OCI-M1 (cell line): ENCODE measurements at places on chromosomes 16 and 17.

GRCh38 chr17:74431568-74432423, at the start of gene GPRC5C:
Gene GPRC5C (plus strand): TSS chr17:74432088. CDS start chr17:74439777, 7,689 bp downstream.
- no peak for DNase-seq

- DNase-seq, result no peak
Measured at GRCh38 chr17:60993497-60993896, 315.8 kb downstream of the BCAS3 start.

DNA sequence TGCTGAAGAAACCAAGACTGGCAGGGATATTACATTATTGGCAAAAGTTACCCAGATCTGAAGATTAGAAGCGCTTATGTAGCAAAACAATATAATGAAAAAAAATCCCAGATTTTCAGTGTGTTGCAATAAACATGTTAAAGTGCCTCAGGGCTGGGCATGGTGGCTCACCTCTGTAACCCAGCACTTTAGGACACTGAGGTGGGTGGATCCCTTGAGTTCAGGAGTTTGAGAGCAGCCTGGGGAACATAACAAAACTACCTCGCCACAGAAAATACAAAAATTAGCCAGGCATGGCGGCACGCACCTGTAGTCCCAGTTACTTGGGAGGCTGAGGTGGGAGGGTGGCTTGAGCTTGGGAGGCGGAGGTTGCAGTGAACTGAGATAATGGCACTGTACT, 6.8 kb downstream of the ZNF207 start:
- DNase-seq, result no peak

DNA sequence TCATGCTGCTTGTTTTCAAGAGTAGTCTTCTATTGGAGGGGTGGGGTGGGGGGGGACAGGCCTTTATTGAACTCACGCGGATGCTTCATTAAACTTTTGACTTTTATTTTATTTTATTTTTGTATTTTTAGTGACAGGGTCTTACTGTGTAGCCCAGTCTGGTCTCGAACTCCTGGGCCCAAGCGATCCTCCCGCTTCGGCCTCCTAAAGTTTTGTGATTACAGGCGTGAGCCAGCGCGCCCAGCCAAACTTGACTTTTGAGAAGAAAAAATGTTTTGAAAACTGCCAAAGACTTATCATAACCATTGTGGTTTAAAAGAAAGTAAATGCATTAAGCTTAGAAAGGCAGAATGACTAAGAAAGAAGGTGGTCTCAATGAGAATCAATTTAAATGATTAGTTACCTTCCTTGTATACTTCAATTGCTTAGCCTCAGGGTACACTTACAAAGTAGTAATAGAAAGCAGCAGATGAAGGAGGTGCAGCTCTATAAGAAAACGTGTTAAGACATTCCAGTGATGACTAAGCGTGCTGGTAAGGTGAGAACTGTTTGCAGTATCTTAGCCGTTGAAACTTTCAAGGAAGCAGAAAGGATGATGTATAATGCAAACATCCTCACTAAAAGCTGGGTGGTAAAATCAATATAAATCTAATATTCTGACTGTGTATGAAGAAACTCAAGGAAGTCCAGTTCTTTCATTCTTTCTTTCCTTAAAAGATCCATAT, 1.2 kb downstream of the AP2B1 start:
- DNase-seq, result peak; percentile 58

GRCh38 chr16:87077750-87078127, 239.5 kb downstream of the C16orf95 start:
- no peak for DNase-seq

DNA sequence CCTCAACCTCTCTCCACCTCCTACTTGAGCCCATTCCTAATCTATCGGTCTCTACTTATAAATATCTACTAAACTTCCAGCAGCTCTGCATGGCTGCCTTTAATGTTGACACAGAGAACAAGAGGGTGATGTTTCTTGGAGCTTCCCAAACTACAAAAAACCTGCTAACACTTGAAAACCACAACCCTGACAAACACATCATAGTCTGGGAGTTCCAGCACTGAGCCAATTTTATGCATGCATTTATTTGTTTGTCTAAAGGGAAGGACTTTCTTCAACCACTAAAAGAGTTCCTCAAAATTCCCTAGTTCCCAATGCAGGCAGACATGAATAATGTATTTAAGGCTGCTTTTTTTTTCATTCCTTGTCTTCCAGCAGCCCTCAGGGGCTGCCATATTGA, 331.8 kb upstream of the XYLT1 start:
- DNase-seq, result no peak

DNA sequence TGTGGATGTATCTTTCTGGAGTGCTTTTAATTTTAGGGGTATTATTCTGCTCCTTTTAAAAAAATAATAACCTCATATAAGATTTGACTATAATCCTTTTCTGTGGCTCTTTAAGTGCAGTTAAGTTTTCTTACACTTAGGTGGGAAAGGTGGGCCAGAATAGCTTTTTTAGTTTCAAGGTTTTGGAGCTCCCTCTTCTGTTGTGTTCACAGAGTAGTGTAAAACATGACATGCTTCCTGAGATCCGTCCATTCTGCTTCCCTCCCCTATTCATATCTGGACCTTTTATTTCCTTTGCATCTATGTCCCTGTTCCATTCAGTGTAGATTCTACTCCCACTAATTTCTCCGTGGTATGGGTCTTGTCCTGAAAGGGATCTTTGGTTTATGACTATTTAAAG, 12.8 kb downstream of the LRRC36 start:
- peak; percentile 27 for DNase-seq

- DNase-seq, result no peak
Measured at GRCh38 chr17:47246120-47246519, 7.5 kb upstream of the ITGB3 start.

DNA sequence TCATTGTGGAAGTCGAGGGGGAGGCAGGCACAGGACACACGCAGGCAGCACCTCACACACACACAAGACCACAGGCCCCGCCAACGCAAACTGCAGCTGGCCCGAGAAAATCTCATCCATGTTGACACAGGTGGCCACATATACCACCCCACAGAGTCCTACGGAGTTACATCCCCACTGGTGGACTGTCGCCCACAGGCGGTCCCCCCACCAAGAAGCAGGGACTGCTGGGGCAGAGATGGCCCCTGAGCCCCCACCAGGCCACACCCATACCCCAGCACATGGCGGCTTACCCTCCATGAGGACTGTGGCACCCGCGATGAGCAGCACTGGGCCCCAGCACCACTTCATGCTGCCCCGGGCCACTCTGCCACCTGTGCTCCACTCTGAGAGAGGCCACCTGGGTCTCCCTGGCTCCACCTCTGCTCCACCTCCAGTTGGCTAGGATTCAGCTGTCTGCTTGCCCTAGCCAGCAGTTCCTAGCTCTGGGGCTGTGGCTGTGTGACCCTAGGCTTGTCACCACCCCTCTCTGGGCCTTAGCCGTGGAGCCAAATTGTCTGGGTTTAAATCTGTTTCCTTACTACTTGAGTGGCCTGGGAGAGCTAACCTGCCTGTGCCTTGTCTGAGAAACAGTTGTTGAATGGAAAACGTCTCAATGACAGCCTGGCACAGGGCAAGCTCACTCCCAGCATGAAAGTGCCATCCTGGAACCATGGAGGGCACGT, at the start of gene PRSS53:
Gene PRSS53, minus strand, starts transcription at position 485 of the 725 bp plus-strand sequence. Its CDS starts 134 bp downstream, at position 351.
- DNase-seq, result no peak

DNA sequence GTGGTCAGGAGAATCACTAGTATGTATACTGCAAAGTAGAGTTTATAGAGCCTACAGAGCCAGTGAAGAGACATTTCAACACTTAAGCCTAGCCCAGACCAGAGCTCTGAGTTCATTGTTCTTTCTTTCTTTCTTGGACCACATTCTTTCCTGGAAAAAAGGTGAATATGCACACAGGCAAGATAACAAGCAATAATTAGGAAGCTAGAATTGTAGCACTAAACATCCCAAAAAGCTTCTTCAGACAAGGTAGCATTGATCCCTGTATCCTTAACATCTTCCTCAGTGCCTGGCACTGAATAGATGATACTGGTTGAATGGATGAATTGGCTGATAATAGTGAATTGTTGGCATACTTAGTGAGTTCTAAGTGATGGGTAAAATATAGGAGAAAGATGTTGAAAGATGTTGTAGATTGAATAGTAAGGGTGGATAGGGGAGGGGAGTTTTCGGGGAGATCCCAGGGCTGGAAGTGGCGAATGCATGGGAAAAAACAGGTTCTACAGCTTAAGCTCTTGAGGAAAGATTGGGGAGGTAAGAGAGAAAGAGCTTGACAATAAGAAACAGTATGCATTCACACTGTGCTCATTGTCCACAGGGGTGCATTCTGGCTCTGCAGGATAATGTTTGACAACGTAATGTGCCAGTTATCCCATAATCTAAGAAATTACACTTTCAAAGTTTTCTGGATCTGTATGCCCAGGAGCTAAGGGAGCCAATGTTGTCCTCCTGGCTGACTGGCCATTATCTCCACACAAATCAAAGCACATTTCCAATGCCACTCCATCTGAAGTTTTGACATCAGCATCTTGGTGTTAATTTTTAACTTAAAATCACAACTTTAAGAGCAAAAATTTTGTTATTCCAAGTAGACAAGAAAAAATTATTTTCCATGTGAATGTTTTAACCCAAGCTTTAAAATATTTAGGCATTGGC, 35.6 kb downstream of the TUBD1 start:
- DNase-seq, result no peak

- DNase-seq, result peak; percentile 73
Measured at GRCh38 chr17:50149417-50150353, 792 bp downstream of the PPP1R9B start.

DNA sequence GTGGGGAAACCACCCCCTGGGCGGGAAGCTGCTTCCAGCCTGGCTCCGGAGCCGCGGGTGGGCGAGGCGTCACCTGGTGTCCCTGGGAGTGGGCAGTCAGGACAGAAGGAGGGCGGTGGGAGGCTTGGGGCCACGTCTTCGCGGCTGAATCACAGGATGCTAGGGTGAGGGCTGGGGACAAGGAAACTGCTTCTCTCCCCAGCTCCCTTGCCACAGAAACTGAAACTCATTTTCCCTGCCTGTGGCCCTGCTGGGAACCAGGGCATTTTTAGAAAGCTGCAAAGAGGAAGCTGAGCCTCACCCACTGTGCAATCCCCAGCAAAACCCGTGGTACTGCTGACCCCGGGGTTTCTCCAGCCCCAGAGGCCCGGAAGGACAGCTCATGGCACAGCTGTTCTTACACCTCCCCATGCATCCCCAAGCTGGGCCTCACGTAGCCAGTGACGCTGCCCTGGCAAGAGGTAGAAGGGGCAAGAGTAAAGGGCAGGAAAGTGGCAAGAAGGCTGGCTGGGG, 8.2 kb downstream of the RHBDF2 start:
- peak; percentile 70 for DNase-seq
